Activated naive CD4-positive, alpha-beta T cell treated with anti-CD3 and anti-CD28 coated beads, Interleukin-2, amount 10 ng/mL, durations not matched to agents 7 days and 5 days (primary cell): ENCODE measurements at places on chromosomes 12 and 14.

GRCh38 chr14:56211844-56212243, 93.6 kb downstream of the PELI2 start:
- no peak for DNase-seq

- DNase-seq: no peak
These were observed 566.4 kb upstream of the FLRT2 start for GRCh38 chr14:84963518-84963917.

DNA sequence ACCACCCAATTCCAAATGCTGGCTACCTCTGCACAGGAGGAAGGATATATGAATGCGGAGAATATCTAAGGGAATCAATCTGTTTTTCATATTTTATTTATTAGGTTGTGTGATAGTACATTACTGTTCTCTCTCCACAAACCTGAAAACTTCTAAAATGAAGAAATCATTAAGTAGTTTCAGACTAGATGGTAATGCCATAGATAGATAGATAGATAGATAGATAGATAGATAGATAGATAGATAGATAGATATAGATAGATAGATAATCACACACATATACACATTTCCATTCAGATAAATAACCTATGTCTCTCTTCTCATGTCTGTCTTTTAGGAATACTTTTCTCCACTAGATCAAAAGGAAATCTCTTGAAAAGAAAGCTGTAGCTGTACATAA, 126.1 kb upstream of the TSPAN8 start:
- no peak for DNase-seq

- peak; percentile 87 for DNase-seq
These were observed 59.4 kb downstream of the DGLUCY start for GRCh38 chr14:91173221-91173670.

GRCh38 chr12:102114212-102114611, 5.7 kb downstream of the NUP37 start:
- no peak for DNase-seq

GRCh38 chr14:76546426-76547221, 170.7 kb downstream of the ESRRB start:
- DNase-seq: no peak

- no peak for DNase-seq
These were observed 52.1 kb upstream of the CORO1C start for GRCh38 chr12:108783446-108783845.

DNA sequence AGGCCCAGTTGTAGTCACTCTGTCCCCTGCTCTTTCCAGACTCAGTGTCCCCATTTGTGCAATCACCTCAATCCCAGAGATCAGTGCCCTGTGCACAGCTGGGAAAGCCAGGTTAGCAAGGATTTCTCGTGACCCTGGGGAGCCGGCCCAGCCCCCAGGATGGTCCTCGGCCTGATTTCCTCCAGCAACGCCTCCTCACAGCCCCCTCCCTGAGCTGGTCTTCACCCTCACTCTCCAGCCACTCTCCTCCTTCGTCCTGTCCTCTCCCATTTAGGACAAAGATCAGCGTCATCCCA, 194.8 kb upstream of the C14orf180 start:
- DNase-seq: peak; percentile 9

DNA sequence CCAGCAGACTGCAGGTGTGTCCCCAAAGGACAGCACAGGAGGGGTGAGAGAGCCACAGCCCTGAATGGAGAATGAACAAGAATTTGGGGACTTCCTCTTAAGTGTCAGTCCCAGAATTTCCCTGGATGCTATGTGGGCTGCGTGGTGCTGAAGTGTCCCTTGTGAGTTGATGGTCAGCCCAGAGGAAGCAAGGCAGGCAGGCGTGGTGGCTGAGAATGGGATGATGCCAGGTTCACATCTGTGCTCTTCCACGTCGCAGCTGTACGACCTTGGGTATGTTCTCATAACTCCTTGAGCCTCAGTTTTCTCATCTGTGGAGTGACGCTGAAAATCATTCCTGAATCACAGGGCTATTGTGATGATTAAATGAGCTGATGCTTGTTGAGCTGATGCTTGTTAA, 62.1 kb upstream of the GPATCH2L start:
- DNase-seq: no peak
